ENCODE measurements at places on chromosomes 7 and 10.

DNA sequence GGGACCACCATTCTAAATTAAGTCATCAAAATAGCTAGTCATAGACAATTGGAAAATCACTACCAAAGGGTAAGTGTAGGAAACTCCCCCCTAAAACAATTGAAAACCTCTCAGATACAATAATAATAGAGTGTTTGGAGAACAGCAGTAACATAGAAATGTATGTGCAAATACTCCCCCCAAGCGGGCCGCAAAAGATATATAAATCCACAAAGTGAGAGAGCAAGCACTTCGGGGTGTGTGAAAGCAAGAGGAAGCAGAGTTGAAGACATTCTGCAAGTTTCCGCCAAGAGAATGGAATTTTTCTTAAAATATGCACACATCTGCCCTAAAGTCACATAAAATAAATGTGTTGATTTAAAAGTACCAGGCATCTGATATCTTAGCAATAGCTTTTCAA, 33.3 kb downstream of the CHCHD3 start:
- DNase-seq, result no peak

DNA sequence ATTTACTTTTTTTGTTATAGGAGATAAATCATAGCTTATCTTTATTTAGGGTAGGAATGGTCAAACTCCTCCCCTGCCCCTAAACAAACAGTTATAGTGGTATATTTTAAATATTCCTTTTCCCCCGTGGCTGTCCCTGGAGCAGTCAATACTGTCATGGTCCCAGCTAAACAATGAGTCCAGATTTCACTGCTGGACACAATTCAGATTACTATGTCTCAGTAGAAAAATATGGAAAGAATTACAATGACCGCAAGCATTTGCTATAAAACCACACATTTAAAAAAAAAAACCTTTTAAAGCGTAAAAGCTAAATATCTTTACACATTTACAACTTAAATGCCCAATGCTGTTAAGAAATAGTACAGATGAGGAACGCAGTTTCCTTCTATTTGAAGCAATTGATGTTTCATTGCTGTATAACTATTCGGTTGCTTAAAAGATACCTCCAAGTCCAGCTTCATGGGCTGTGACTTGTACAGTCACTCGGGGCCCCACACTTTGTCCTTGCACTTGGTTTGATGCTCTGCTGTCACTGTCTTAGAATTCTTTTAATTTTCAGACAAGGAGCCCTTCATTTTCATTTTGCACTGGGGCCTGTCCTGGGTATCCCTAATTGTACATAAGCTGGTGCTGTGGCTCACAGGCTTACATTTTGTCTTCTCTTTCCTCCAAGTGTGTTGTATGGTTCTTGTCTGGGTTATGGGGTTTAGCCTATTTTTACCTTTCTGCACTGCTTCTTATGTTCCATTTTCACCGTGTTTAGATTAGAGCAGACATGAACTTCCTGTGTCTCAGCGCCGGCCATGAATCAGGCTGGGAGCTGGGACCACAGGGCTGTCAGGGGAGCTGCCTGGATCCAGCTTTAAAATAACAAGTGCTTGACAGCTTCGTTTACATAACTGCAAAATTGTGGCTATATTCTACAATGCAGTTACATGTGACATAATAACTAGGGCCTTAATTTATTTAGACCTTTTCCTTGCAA, 530.2 kb upstream of the FZD8 start:
- no peak for DNase-seq

- DNase-seq, result no peak
Measured at GRCh38 chr10:11218395-11218794, 200.7 kb downstream of the CELF2 start.

GRCh38 chr7:133061357-133061756, 20.5 kb downstream of the CHCHD3 start:
- DNase-seq, result no peak

DNA sequence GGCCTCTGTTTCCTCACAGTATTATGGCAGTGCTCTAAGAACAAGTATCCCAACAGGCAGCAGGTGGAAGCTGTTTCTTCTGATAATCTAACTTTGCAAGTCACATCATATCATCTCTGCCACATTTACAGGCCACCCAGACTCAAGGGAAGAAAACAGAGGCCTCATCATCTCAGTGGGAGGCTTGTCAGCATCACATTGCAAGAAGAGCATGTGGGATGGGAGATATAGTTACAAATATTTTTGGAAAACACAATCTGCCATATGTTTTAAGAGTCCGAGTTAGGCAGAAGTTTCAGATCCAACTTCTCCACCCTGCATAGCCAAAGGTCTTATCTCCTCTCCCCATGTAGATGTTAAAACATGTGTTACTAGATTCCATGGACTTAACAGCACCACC, 130.4 kb upstream of the PDE1C start:
- DNase-seq, result no peak

DNA sequence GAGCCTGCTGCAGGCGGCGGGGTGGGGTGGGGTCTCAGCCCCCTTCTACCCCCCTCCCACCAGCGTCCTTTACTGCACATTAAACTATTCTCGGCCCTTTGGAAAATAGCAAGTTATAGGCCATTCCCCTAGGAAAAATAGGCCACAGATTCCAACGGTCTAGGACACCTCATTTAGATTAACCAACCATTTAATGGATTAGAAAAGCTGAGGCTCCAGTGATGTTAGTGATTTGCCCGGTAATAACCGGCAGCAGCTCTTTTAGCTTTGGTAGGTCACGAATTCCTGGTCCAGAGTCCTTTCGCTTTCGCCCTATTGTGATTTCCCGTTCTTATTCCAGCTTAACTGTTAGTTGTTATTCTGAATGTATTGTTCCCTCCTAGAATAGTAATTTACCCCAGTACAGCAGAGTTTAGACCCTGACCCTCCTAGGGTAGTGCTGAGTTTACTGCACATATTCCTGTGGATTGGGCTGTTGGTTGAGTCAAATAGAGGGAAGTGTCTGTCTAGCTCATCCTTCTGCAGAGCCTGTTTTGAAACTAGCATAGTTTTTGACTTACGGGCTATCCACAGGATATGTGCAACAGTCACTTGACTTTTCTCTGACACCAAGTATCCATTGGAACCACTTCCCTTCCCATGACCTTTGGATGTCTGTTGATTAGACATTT, 754 bp downstream of the GSTO1 start:
- DNase-seq, result no peak

DNA sequence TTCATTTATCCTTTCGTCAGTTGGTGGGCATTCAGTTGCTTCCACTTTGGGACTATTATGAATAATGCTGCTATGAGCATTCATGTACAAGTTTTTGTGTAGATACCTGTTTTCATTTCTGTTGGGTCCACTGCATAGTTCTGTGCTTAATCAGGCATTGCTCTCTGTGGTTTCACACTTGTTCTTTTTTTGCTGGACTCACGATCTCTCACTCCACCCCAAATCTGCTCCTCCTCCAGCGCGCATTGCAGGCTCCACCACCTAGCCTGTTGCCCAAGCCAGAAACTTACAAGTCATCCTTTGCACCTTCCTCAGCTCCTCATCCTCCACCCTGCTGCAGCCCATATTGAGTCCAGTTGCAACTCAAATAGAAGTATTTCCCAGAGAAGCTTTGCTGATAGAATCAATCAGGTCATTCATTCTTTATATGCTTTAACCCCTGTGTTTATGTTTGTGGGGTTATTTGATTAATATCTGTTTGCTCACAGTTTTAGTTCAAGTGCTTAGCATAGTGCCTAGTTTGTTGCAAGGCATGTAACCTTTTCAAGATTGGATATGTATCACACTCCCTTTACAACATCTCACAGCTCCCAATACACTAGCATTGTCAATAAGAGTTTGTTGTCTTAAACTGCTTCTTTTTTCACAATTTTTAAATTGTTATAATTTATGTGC, 16.6 kb upstream of the AFAP1L2 start:
- DNase-seq, result no peak

DNA sequence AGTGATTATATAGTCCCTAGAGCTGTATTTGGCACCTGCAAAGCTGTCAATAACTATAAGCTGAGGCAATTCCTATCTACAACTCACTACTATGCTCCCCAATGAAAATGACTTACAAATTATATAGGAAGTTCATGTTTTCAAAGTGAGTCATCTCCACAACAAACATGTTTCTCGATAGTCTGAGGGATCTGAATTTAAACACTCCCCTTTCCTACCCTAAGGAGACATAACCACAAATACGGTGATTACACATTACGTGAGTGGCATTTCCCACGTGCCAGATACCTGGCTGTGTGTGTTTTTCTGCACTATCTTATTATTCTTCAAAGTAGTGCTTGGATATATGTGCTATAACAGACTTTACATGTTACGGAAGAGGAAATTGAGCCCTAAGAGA, 122.5 kb upstream of the C1QL3 start:
- DNase-seq, result no peak

GRCh38 chr7:101691822-101692384, 62.8 kb upstream of the MYL10 start:
- no peak for DNase-seq

DNA sequence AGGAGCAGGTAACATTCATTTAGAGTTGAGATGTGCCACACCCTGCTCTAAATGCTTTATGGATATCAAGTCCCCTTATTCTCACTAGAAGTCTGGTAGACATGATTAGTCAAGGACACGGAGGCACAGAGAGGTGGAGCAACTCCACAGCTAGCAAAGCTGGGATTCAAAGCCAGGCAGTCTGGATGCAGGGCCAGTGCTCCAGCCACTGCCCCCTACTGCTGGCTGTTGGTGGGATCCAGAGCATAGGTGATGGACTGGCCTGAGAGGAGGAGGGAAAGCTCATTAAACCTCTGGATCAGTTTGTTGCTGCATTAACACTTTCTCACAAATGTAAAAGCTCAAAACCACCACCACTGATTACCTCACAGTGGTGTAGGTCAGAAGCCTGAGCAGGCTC, 22.6 kb upstream of the KBTBD2 start:
- no peak for DNase-seq

GRCh38 chr7:82156168-82156567, 287.4 kb downstream of the CACNA2D1 start:
- no peak for DNase-seq

GRCh38 chr10:70148516-70148915, 2.0 kb upstream of the TYSND1 start:
- no peak for DNase-seq

GRCh38 chr10:74500026-74500704, 326.2 kb upstream of the KAT6B start:
- no peak for DNase-seq

GRCh38 chr7:154997840-154998370, 5.0 kb downstream of the PAXIP1 start:
- no peak for DNase-seq

DNA sequence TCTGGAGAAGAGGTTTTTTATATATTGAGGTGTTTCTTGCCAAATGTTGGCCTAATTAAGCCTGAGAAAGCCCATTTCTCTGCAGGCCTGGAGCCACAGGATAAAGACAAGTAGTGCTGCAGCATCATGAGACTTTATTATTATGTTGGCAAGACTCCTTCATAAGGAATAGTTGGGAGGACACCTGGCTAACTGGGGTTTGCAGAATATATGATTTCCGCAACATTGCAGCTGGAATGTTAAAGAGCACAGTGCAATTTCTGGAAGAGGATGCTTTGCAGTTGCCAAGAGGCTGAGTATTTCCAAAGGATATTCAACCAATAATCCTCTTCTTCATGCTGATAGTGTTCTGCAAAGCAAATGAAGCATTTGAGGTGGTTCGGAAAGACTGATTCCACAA, 1512.8 kb upstream of the LRRTM3 start:
- DNase-seq, result no peak

DNA sequence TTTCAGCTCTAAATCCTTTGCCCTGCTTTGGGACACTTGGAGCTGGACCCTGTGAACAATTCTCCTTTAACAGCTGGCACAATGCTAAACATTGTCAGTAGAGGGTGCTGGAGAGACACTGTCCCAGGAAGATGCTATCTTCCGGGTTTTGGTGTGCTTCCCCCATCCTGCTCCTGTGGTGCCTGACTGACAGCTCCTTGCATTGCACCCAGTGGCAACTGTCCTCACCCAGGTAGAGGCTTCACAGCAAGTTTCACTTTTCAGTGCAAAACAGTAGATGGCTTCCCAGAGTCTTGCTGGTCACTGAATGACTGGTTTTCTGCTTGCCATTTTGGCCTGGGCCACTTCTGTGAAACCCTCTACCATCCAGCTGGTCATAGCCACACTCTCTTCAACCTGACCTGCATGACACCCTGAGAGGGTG, 77.3 kb downstream of the CDC14C start:
- no peak for DNase-seq

GRCh38 chr10:29715296-29715695, 80.5 kb upstream of the SVIL start:
- DNase-seq, result no peak

- DNase-seq, result no peak
Measured at GRCh38 chr10:75108684-75109458, 2.6 kb upstream of the SAMD8 start.

GRCh38 chr7:150621376-150621775, 10.8 kb downstream of the GIMAP6 start:
- no peak for DNase-seq

Data from stimulated activated CD4-positive, alpha-beta T cell treated with anti-CD3 and anti-CD28 coated beads, TNF-alpha, amount 100 ng/mL, for 24 hours (primary cell).